ENCODE measurements at places on chromosomes 12 and 14. TPM values are rescaled to one million over a fixed set of nuclear protein-coding genes. Genes with fewer than 3 reads are reported as not detected.

DNA sequence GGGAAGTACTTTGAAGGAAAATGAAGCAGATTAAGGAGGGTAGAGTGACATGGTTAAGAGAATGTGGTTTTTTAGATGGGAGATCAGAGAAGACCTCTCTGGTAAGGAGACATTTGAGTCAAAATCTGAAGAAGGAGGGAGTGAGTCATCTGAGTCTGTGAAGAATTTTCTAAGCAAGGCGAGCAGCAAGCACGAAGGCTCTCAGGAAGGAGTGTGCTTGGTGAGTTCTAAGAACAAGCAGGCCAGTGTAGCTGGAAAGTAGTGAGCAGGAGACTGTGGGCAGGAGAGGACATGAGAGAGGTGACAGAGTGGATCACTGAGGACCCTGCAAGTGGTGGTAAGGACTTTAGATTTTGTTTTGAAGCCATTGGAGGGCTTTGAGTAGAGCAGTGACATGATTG lies 76.3 kb upstream of the FUT8 start:
- DNase-seq, result no peak

DNA sequence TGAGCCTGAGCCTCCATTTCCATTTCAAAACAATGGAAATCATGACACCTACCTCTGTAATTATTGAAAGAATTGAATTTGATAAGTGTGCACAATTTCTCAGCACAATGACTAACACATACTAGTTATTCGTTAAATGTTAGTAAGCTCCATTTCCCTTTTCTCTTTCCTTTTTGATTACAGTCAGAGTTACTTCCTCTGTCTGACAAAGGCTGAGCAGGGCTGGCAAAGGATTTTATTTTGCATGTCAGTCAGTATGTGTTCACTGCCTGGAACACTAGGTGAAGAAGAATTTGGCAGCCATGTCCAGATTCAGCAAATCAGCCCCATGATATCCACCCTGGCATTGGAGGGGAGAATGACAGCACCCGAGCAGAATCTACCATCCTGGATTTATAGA lies 12.2 kb upstream of the RHOJ start:
- no peak for DNase-seq

GRCh38 chr12:12176402-12176801 lies 90.4 kb downstream of the LRP6 start:
- no peak for DNase-seq

- no peak for DNase-seq
These were observed 729 bp upstream of the M6PR start for GRCh38 chr12:8950221-8950527.

- DNase-seq, result no peak
These were observed 59.8 kb downstream of the FRMD6 start for GRCh38 chr14:51711505-51711904.

- no peak for DNase-seq
These were observed 407.9 kb upstream of the ATXN7L3B start for GRCh38 chr12:74129702-74130101.

DNA sequence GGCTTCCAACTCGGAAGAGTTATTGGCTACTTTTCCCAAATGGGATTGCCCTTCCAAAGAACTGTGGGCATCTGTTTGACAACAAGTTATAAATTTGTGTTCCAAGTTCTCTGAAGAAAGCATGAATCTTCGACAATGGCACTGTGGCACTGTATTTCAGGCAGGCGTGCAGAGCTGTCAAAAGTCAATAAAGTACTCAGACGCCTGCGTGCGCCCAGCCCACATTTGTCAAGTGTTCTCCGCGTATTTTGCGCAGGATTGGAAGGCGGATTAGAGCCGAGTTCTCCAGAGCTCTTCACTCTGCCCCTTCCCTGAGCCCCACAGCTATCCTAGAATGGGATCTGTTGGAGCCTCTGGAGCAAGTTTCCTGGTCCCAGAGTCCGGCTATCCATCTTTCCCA lies 103.2 kb downstream of the SLC25A47 start:
- peak; percentile 11 for DNase-seq

- DNase-seq, result no peak
These were observed 121.0 kb upstream of the GARIN2 start for GRCh38 chr14:67068251-67068650.

DNA sequence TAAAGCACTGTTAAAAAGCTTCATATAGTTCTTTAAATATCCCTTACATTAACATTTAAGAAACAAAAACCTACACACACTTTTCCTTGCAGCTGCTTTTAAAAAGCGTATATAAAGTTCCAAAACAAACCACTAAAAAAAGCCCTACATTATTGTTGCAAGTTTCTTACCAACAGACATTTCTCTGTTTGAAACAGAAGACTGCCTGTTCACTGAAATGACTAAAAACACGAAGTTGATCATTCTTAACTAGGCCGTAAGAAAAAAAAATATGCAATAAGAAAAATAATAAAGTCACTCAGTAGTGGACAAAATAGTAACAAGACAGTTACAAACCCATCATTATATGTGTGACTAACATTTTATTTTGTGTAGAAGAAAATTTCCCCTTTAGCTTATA lies 37.3 kb downstream of the KIF21A start:
- no peak for DNase-seq

GRCh38 chr12:115569345-115570068 lies 708.0 kb downstream of the MED13L start:
- DNase-seq, result no peak

DNA sequence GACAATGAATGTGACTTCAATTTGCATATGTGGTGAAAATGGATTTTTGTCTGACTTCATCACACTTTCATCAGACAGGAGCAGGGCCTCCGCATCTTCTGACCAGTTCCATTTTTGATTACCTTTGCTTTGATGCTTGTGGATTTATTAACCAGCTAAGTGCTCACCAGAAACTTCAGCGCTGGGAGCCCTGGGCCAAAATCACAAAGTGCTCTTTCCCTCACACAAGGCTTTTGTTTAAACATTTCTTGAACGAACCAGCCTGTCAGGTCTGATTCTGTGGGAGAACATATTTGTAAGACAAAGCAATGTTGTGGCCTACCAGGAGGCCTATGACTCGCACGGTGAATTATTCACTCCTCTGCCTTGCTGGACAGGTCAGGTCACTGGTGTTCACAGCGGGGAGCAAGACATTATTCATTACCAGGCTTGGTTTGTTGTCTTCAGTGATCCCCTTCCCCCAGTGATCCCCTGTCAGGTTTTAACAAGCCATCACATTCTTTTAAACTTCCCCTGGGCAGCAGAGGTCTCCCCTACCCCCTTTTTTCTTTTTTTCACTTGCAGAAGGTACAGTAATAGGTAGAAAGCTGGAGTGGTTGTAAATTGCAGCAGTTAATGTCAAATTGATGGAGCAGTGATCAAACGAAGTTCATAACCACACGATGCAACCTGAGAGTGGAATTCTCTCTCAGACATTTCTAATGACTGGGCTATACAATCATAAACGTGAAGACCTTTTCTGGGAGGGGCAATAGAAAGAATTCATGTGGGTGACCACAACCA lies 167.5 kb upstream of the PRICKLE1 start:
- no peak for DNase-seq

DNA sequence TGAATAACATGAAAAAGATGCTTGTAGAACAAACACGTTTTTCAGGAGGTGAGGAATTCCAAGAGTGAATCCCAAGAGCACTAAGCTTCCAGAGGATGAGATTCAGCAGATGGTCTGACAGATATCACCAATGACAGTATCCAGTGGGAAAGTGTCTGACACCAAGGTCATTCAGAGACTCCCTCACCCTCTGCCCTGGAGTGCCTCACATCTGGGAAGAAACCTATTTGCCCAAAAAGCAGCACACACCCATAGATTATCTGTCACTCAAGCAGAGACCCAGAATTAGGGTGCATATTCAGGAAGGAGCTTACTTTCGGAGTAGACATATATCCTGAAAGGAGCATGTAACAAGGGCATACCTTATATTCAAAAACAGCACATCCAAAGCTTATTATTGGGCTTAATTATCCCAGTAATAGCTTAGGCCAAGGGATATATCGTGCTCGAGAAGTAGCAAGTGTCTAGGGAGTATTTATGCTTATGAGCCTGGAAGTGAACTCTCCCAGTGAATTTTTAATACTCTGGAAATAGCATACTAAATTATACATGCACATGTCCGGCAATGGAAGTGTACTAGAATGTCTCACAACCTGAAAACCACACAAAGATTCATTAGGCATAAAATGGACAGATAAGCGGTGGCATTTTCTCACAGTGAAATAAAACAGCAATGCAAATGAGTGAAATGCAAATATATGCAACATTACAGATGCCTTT lies 998.1 kb upstream of the TMEM132C start:
- no peak for DNase-seq

GRCh38 chr12:92062539-92063493 lies 82.8 kb downstream of the BTG1 start:
- no peak for DNase-seq

DNA sequence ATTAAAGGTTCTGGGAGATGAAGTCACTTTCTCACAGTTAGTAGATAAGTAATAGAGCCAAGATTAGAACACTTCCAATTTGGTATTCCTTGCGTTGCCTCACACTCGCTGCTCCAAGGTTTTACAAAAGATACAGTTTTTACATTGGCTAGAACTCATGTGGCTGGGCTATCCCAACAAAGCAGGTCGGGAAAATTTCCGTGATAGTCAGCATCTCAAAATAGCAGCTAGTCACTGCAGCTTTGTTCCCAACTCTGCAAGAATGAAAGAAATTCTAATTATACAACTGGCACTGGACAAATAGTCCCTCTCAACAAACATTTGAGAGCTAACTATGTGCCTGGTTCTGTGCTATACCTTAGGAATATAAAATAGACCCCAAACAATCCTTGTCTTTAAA lies 24.6 kb upstream of the PPP1R12A start:
- no peak for DNase-seq

- DNase-seq, result no peak
These were observed 25.9 kb upstream of the STAB2 start for GRCh38 chr12:103561174-103561573.

GRCh38 chr14:103628221-103628683 lies 759 bp upstream of the KLC1 start:
- peak; percentile 35 for DNase-seq

DNA sequence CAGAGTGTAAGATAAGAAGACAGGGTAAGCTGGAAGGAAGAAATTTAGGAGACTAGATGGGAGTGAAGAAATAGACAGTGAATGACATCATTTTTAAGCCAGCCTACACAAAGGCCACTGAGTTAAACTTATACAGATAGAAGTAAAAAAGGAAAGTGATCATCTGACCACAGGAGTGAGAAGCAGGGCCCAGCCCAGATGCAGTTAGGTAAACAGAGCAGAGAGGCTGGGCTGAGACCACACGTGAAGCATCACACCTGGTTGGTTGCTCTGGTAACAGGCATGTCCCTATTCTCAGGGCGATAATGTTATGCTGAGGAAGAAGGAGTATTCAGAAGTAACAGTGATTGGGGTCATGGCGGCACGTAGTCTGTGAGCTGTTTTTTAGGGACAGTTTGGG lies 1079.4 kb downstream of the AACS start:
- DNase-seq, result no peak

- DNase-seq, result no peak
These were observed 420.8 kb downstream of the CCDC91 start for GRCh38 chr12:28611115-28611435.

- no peak for DNase-seq
These were observed 268.4 kb downstream of the LRFN5 start for GRCh38 chr14:41875116-41875515.

DNA sequence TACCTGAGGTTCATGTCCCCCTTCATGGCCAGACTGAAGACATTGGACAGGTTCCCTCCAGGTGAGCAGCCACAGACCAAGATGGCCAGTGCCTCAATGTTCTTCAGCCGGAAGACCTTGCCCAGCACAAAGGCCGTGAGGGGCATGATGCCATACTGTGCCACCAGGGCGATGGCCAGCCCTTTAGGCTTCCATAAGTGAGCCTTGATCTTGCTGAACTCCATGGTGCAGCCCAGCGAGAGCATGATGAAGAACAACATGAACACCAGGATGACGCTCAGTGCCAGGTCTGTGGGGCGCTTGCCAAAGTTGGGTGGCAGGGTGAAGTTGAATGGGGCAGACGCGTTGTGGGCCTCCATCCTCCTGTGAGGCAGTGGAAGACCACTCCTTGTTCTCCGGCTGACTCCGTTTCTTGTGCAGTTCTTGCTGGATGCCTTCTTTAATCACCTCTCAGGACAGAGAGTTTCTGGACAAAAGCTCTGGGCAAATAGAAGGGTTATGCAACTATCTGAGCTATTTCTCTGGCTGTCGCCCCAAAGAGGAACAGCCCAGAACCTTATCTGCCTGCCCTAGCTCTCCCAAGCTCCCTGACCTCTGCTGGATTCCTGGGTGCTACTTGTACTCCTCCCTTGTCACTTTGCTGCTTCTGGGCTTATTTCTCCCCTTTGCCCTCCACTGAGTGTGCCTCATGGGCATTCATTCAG lies at the start of gene SLC10A1:
Gene SLC10A1, minus strand, starts transcription at position 445 of the 704 bp plus-strand sequence. Its CDS starts 86 bp downstream, at position 359.
- no peak for DNase-seq

- no peak for DNase-seq
These were observed 86.1 kb downstream of the ALG10 start for GRCh38 chr12:34108405-34108803.

DNA sequence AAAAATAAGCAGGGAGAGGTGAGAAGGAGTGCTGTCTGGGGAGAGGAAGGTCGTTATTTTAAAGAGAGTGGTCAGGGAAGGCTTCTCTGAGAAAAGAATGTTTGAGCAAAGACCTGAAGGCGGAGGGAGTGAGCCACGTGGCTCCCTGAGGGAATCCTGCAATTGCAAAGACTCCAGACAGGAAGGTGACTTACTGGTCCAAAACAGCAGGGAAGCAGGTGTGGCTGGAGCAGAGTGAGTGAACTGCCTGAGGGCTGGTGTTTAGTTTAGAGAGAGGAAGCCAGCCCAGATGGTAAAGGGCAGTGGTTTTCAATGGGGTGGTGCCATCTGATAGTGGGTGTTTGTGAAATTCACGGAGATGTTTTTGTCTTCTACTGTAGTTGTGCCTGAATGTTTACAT lies 58.8 kb upstream of the LTA4H start:
- DNase-seq, result no peak

DNA sequence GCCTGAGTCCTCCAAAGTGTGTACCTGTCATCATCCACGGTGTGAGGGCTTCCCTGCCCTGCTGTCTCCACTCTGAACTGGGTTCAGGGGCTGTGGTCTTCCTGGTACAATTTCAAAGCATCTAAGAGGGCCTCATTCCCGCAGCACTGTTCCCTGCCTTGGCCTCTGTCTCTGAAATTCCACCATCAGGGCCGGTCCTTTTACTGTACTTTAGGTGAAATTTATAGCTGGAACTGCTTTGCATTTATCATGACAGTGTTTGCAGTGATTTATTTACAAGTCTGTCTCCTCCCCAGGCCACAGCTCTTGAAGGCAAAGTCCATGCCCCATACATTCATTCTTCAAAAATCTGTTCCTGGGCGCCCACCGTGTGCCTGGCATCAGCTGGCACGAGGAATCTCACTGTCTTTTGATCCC lies 36.9 kb upstream of the NCOR2 start:
- DNase-seq, result no peak

Gene NKX2-1
- total RNA-seq, result 0.19 TPM

Gene INHBC
- total RNA-seq, result not detected

Gene PTPN6
- 12.0 TPM for total RNA-seq

Gene TXNRD1
- 45.3 TPM for total RNA-seq

Gene REP15
- 1.8 TPM for total RNA-seq

Gene OR4E2
- total RNA-seq, result not detected

Gene KRT75
- not detected for total RNA-seq

Gene SLC5A8
- total RNA-seq, result 0.36 TPM

Gene MED6
- total RNA-seq, result 59.2 TPM

Gene LIN7A
- 36.5 TPM for total RNA-seq

Gene RNASE3
- total RNA-seq, result not detected

Gene WNT1
- not detected for total RNA-seq

Gene CEBPE
- not detected for total RNA-seq

Gene EID3
- total RNA-seq, result 4.6 TPM

Gene PRIMA1
- 11.1 TPM for total RNA-seq

Gene SLCO1A2
- 20.8 TPM for total RNA-seq

Gene DDN
- 200 TPM for total RNA-seq

Gene ENDOU
- 1.6 TPM for total RNA-seq

Gene CISTR
- total RNA-seq, result not detected

Data from dorsolateral prefrontal cortex (tissue), 122 donors.